Uterus (tissue), 4 donors: ENCODE measurements at places on chromosomes 5 and 9. TPM values are rescaled to one million over a fixed set of nuclear protein-coding genes. Genes with fewer than 3 reads are reported as not detected.

Gene FCHO2
- 26.8 TPM for total RNA-seq

Gene PCDHB13
- 26.1 TPM for total RNA-seq

Gene HARS2
- 5.6 TPM for total RNA-seq

Gene OBP2B
- total RNA-seq = not detected

Gene BSPRY
- total RNA-seq = 0.40 TPM

Gene ZFP37
- total RNA-seq = 6.6 TPM

Gene GPR21
- 1.5 TPM for total RNA-seq

Gene CARTPT
- not detected for total RNA-seq

Gene TMC1
- total RNA-seq = 0.90 TPM

Gene GFI1B
- not detected for total RNA-seq

Gene CCDC69
- total RNA-seq = 19.5 TPM

Gene LRRC70
- total RNA-seq = 3.3 TPM

Gene CHSY3
- total RNA-seq = 22.1 TPM

Gene FAM169A
- 0.51 TPM for total RNA-seq

Gene MEGF9
- total RNA-seq = 6.1 TPM

Gene NOL8
- 48.0 TPM for total RNA-seq

Gene HRH2
- total RNA-seq = not detected

Gene SLC31A2
- 6.2 TPM for total RNA-seq

Gene SPINK4
- not detected for total RNA-seq

Gene OR13C9
- 0.62 TPM for total RNA-seq

Gene BAAT
- not detected for total RNA-seq

Gene CCNO
- not detected for total RNA-seq

Gene PTPN3
- 0.29 TPM for total RNA-seq

Gene MYORG
- total RNA-seq = 6.6 TPM

Gene SLC34A3
- total RNA-seq = not detected

Gene BBLN
- total RNA-seq = 43.5 TPM

Gene ADCY2
- total RNA-seq = 4.6 TPM

Gene CDKN2B-AS1
- total RNA-seq = 0.35 TPM

Gene FBN2
- 1.2 TPM for total RNA-seq
